ENCODE measurements at places on chromosomes 1 and 21. TPM values are rescaled to one million over a fixed set of nuclear protein-coding genes. Genes with fewer than 3 reads are reported as not detected.
A peak's percentile ranks its signal among the peaks of the same experiment; 100 is the strongest.

- peaks cover 8% of the 10 kb centered on the region for H3K36me3 ChIP-seq
- H3K4me3 ChIP-seq: no peak overlapping the region
- no peaks in the 10 kb centered on the region for H3K4me1 ChIP-seq
- no peak for DNase-seq
- no peaks in the 10 kb centered on the region for H3K27me3 ChIP-seq
These were observed 70.0 kb downstream of the LUZP1 start for GRCh38 chr1:23098463-23099170.

- H3K4me3 ChIP-seq: no peak overlapping the region
- no peaks in the 10 kb centered on the region for H3K36me3 ChIP-seq
- DNase-seq: no peak
- H3K27ac ChIP-seq: no peak overlapping the region
These were observed 944 bp downstream of the PLPPR5 start for GRCh38 chr1:99003581-99004253.

GRCh38 chr1:114510274-114511031 lies 550 bp downstream of the TRIM33 start:
- H3K4me1 ChIP-seq: peaks cover 15% of the 10 kb centered on the region
- H3K27me3 ChIP-seq: no peaks in the 10 kb centered on the region
- H3K36me3 ChIP-seq: no peaks in the 10 kb centered on the region
- H3K27ac ChIP-seq: peak overlapping the region; percentile 93
- H3K4me3 ChIP-seq: peak overlapping the region; percentile 60

GRCh38 chr1:111199329-111199728 lies 1.1 kb downstream of the DENND2D start:
- peaks cover 24% of the 10 kb centered on the region for H3K4me1 ChIP-seq
- H3K27me3 ChIP-seq: no peaks in the 10 kb centered on the region

Gene FTCD
- 51.6 TPM for total RNA-seq

- H3K4me3 ChIP-seq: no peak overlapping the region
- no peaks in the 10 kb centered on the region for H3K27me3 ChIP-seq
- DNase-seq: no peak
- H3K4me1 ChIP-seq: no peaks in the 10 kb centered on the region
These were observed 101.8 kb downstream of the ADARB1 start for GRCh38 chr21:45176141-45176540.

DNA sequence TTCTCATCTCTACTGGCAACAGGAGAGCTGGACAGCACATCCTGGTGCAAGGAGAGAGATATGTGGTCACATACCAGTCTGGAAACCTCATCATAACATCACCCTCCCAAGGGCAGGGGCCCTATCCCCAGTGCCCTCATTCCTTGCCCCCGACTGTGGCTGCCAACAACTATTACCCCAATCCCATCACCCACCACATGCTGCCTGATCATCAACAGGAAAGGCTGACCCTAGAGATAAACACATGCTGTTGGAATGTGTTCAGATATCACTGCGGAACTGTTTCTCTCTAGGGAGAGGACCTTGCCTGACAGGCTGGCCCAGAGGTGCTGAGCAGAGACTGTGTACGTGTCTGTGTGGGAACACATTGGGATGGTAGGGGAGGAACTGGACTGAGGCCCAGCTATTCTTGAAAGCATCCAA lies 4.5 kb upstream of the INKA2 start:
- H3K4me3 ChIP-seq: no peak overlapping the region
- no peak for DNase-seq
- H3K4me1 ChIP-seq: no peaks in the 10 kb centered on the region
- H3K27me3 ChIP-seq: no peaks in the 10 kb centered on the region
- no peaks in the 10 kb centered on the region for H3K36me3 ChIP-seq

- no peaks in the 10 kb centered on the region for H3K4me1 ChIP-seq
- H3K27ac ChIP-seq: no peak overlapping the region
- H3K27me3 ChIP-seq: no peaks in the 10 kb centered on the region
These were observed 23.6 kb downstream of the ERO1B start for GRCh38 chr1:236258114-236258622.

DNA sequence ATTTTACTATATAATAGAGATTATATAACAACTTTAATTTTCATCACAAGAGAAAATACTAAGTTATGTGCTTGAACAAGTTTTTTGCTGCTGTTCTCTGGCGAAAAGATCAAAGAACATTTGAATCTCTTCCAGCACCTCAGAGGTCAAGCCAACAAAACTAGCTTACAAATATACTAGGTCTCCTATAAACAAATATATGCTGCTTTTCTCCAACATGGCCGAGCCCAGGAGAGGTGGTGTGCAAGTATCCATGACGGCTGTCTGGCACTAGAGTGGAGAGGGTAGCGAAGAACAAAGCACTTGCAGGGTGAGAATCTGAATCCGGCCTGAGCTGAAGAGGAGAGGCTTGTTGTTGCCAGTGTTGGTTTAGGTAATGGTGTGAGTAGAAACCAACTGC lies 7.5 kb upstream of the FMO3 start:
- no peak overlapping the region for H3K27ac ChIP-seq
- H3K36me3 ChIP-seq: no peaks in the 10 kb centered on the region
- no peaks in the 10 kb centered on the region for H3K4me1 ChIP-seq
- DNase-seq: no peak
- no peak overlapping the region for H3K4me3 ChIP-seq

GRCh38 chr1:224864006-224864405 lies 65.5 kb upstream of the DNAH14 start:
- H3K4me3 ChIP-seq: no peak overlapping the region
- no peaks in the 10 kb centered on the region for H3K27me3 ChIP-seq
- no peaks in the 10 kb centered on the region for H3K36me3 ChIP-seq
- DNase-seq: no peak
- no peak overlapping the region for H3K27ac ChIP-seq

DNA sequence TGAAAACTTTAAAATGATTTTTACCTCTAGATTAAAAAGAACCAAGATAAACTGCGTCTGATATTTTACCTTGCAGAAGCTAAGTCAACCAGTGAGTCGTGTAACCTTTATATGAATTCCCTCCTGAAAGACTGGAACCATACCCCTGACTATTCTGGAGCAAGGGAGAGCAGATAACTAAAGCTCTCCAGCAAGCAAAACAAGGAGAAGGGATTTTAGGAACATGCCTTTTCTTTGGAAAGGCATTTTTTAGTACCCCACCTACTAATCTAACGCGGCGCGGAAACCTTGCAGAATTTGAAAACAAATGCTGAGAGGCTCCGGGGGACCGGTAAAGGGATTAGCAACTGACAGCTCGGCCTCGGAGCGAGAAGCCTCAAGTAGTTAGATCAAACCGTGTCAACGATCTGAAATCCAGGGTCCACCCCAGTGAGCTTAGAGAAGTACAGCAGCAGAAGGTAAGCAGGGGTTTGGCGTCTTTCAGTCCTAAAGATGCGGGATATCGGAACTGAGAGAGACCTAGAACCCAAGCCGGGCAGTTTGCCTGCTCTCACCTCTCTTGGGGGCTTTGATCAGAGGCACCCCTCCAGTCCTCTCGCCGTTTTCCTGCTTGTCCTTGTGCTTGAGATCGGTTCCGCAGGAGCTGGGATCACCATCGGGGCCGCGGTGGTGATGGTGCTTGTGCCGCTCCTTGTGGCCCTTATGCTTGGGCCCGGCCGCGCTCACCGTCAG lies 954 bp downstream of the RSBN1 start:
- peak; percentile 56 for DNase-seq
- no peaks in the 10 kb centered on the region for H3K27me3 ChIP-seq
- peak overlapping the region; percentile 87 for H3K4me3 ChIP-seq
- no peaks in the 10 kb centered on the region for H3K36me3 ChIP-seq
- H3K4me1 ChIP-seq: no peaks in the 10 kb centered on the region

GRCh38 chr1:234309243-234309597 lies 64.0 kb upstream of the COA6 start:
- H3K4me1 ChIP-seq: no peaks in the 10 kb centered on the region
- no peaks in the 10 kb centered on the region for H3K27me3 ChIP-seq
- H3K4me3 ChIP-seq: no peak overlapping the region
- H3K36me3 ChIP-seq: no peaks in the 10 kb centered on the region
- DNase-seq: no peak

DNA sequence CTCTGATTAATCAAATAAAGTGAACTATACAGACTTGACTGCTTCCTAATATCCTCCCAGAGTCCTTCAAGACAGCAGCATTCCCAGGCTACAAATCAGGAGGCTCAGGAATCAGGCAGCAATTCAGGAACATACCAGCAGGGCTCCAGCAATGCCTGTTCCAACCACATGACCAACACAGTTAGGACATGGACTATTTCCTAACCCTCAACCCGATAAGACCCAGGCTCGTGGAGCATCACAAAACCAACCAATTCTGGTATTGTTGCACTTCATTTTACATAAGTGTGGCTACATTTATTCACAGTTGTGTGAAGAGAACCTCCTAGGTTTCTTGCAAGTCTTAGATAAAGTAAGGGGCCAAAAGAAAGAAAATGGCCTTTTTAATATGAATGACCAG lies 546.2 kb upstream of the ADGRL2 start:
- H3K27me3 ChIP-seq: no peaks in the 10 kb centered on the region
- no peak overlapping the region for H3K4me3 ChIP-seq
- no peak overlapping the region for H3K27ac ChIP-seq
- no peak for DNase-seq
- no peaks in the 10 kb centered on the region for H3K4me1 ChIP-seq

GRCh38 chr1:67270541-67270940 lies 37.1 kb upstream of the IL12RB2 start:
- no peak for DNase-seq
- no peak overlapping the region for H3K27ac ChIP-seq
- H3K4me3 ChIP-seq: no peak overlapping the region
- no peaks in the 10 kb centered on the region for H3K36me3 ChIP-seq
- H3K27me3 ChIP-seq: no peaks in the 10 kb centered on the region
- H3K4me1 ChIP-seq: no peaks in the 10 kb centered on the region

- peaks cover 93% of the 10 kb centered on the region for H3K36me3 ChIP-seq
- no peak for DNase-seq
- H3K4me3 ChIP-seq: no peak overlapping the region
- peaks cover 7% of the 10 kb centered on the region for H3K4me1 ChIP-seq
- no peaks in the 10 kb centered on the region for H3K27me3 ChIP-seq
- peak overlapping the region; percentile 58 for H3K27ac ChIP-seq
These were observed 28.7 kb downstream of the ATP1A1 start for GRCh38 chr1:116401646-116402176.

Gene AXDND1
- 0.57 TPM for total RNA-seq

Gene PSMG1
- total RNA-seq: 25.9 TPM

DNA sequence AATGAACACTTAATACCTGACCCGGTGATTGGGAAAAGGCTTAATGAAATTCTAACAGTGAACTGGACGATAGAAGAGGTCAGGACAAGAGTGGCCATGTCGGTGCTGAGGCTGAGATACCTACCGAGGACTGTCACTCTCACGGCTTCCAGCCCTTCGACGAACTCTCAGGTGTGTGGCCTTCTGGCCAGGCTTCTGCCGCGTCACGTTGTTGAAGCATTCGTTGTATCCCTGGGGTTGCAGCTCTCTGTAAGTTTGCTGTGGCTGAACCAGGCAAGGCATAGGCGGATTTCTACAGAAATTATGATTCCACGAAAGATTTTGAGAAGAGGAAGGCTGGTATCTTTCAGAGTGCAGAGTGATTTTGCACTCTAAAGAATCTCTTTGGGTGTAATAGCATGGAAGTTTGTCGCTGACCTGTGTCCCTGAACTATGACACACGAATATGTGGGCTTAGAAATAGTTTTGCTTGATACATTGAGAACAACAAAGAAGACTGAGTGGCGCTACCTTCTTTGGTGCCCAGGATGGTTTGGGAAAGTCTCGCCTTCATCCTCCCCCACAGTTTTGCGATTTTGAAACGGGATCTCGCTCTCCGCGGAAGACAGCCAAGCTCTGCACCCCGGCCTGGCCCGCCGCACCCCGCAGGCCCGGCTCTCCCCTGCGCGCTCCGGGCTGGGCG lies 403 bp upstream of the EPHX4 start:
- no peak overlapping the region for H3K27ac ChIP-seq
- H3K36me3 ChIP-seq: no peaks in the 10 kb centered on the region
- DNase-seq: peak; percentile 54
- no peaks in the 10 kb centered on the region for H3K4me1 ChIP-seq

Gene OR14K1
- not detected for total RNA-seq

Gene C1orf216
- total RNA-seq: 7.4 TPM

DNA sequence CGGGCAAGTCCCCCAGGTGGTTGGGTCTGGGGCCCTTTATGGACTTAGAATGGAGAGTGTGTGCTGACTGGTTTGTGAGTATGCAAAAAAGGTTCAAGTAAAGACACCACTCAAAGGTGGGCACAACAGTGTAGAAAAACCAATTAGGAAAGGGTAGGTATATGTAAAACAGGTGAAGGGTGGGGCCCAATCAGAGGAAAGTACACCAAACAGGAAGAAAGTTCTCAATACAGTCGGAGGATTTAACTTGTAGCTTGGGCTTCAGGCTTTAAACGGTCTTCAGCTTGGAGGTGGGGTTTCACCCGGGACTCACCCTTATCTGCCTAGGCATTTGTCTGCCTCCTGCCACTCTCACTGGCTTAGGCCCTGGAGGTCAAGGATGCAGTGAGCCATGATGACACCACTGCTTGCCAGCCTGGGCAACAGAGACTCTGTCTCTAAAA lies 6.8 kb upstream of the PUM1 start:
- H3K27me3 ChIP-seq: no peaks in the 10 kb centered on the region
- no peaks in the 10 kb centered on the region for H3K36me3 ChIP-seq
- no peak overlapping the region for H3K4me3 ChIP-seq
- no peak for DNase-seq

GRCh38 chr1:16134066-16134801 lies 21.6 kb downstream of the EPHA2 start:
- no peaks in the 10 kb centered on the region for H3K4me1 ChIP-seq
- no peak overlapping the region for H3K4me3 ChIP-seq
- no peak for DNase-seq
- H3K36me3 ChIP-seq: no peaks in the 10 kb centered on the region
- no peak overlapping the region for H3K27ac ChIP-seq

DNA sequence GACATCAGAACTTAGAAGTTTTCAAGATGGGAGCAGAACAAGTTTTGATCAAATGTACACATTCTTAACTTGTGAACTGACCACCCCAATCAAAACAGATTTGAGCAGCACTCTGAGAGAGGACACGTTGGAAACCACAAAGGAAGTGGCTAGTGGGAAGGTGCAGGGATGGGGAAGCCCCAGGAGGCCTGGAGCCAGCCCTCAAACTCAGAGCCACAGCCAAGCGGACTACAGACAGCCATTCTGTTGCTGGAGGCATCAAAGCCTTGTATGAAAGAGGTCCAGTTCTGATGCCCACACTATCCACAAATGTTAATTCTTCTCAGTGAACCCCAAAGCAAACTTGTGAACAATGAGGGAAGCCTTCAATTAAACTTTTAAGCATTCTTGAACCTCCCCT lies 143.6 kb upstream of the RAB4A start:
- no peak for DNase-seq
- H3K27ac ChIP-seq: no peak overlapping the region
- H3K27me3 ChIP-seq: no peaks in the 10 kb centered on the region
- H3K4me1 ChIP-seq: peaks cover 5% of the 10 kb centered on the region
- no peaks in the 10 kb centered on the region for H3K36me3 ChIP-seq
